Activated CD4-positive, alpha-beta T cell treated with anti-CD3 and anti-CD28 coated beads, Interleukin-2, amount 10 ng/mL, durations not matched to agents 7 days and 5 days (primary cell): ENCODE measurements at places on chromosomes 1 and 21. TPM values are rescaled to one million over a fixed set of nuclear protein-coding genes. Genes with fewer than 3 reads are reported as not detected.

DNA sequence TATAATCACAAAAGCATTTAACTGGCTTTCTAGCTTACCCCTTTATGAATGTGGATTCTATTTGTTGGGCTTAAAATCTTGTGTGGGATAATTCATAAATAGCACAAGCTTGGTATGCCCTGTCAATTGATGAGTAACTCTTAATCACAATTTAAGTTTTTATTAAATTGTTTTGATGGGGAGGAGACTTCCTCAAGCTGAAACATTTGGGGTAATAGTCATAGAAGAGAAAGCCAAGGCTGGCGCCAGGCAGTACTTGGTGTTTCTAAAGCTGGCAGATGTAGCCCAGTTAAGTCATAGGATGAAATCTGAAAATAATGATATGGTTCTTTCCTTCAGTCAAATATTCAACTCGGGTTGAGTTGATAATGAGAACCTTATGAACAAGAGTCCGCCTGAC lies 167.2 kb downstream of the FMN2 start:
- DNase-seq, result no peak

OR2M2 gene
- total RNA-seq, result not detected

DNA sequence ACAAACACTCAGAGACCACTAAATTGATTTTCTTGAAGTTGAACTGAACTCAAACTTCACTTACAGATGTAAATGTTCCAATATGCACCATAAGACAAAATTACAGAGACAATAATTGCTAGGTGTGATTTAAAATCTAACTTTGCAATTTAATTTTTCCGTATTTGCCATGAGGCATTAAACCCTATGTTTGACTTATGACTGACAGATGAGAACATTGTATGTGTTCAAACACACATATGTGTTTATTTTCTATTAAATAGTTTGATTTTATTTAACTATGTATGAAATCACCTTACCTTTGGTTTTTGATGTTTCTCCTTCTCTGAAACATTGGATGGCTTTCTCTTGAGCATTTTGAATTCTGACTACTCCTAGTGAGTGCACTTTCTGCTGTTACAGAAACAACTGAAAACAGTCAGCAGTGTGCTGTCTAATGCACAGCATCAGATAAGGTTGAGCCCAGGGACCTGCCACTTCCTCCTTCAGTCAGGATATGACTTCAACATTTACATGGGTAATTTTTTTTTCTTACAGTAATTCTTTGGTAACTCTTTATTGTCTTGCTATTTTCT lies at the start of gene SAMSN1:
Gene SAMSN1 (minus strand): TSS at position 410 of the 575 bp plus-strand sequence. CDS start 54 bp downstream, at position 356.
- peak; percentile 84 for DNase-seq

DNA sequence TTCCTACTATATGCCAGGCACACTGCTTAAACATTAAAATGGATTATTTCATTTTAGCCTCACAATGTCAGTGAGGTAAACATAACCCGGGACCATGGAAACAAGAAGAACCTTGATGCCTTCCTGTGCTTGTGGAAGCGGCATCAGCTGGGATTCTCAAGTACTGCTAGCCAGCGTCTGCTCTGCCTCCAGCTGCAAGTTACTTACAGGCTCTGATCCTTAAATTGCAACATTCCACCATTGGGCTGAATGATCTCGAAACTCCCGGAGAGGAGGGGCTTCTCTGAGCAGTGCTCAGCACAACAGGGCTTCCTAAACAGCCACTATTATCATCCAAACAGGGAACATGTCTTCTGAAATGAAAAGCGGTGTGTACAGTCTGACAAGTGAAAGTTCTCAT lies 6.7 kb upstream of the MAN1C1 start:
- DNase-seq, result no peak

- no peak for DNase-seq
These were observed 277.6 kb downstream of the PLPP3 start for GRCh38 chr1:56301791-56302190.

DNA sequence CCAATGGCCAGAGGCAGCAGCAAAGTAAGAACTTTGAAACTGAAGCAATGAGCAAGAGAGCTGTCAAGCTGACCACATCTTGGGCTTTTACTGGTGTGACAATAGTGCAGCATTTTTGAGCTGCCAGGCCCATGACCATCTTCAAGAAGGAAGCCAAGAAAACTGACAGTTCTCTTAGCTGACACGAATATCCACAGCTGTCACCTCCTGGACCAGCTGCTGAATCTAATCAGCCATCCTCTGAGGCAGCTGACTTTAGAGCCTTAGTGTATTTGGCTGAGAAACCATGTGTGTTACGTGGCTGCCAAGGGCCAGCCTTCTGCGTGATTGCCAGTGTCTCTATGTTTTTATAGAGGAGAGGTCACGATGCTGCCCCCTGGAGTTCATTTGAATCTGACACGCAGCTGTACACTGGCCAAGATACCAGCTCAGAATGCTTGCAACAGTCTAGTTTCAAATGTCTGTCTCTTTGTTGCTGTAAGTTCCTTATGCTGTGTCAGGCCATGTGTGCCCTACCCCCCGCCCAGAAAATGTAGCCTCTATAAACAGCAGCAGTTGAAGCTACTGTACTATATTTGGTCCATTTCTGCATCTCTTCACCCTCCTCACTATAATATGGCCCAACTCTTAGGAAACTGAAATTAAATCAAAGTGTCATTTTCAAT lies 39.7 kb downstream of the PALMD start:
- peak; percentile 51 for DNase-seq

EXTL1 gene
- not detected for total RNA-seq

PROK1 gene
- total RNA-seq, result not detected

- DNase-seq, result peak; percentile 60
These were observed 10.6 kb upstream of the GADD45A start for GRCh38 chr1:67674260-67675011.

DNA sequence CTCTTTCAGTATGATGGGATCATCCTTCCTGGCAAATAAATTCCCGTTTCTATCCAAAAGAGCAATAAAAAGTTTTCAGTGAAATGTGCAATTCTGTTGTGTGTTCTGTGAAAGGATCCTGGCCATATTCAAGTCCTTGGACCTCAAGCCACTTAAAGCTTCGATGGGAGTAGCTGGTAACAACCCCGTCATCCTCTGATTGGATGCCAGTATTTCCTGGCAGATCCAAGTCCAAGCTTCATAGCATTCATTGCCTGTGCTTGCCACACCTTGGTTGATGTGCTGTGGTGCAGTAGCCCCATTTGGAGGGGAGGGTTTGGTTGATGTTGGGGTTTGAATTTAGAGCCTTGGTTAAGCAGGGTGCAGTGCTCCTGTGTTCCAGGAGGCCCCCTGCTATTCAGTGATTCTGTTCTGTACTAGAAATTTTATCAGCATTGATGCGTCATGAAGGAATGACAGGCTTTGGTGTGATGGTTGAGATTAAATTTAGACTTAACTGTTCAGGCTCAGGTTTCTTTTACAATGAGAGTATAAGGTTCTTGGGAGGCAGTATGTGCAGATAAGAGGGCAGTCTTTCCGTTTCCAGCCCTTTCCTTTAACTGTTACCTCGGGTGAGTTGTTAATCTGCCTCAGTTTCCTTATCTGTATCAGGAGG lies 4.9 kb downstream of the RPL11 start:
- no peak for DNase-seq

ANKRD65 gene
- total RNA-seq, result not detected

- no peak for DNase-seq
These were observed 3.0 kb upstream of the NEK7 start for GRCh38 chr1:198153804-198154203.

GRCh38 chr1:115642168-115643072 lies 650 bp downstream of the VANGL1 start:
- peak; percentile 49 for DNase-seq

GRCh38 chr1:224180783-224181452 lies 2.1 kb upstream of the DEGS1 start:
- DNase-seq, result no peak

- DNase-seq, result no peak
These were observed 27.1 kb upstream of the LYST start for GRCh38 chr1:235893840-235894239.

DNA sequence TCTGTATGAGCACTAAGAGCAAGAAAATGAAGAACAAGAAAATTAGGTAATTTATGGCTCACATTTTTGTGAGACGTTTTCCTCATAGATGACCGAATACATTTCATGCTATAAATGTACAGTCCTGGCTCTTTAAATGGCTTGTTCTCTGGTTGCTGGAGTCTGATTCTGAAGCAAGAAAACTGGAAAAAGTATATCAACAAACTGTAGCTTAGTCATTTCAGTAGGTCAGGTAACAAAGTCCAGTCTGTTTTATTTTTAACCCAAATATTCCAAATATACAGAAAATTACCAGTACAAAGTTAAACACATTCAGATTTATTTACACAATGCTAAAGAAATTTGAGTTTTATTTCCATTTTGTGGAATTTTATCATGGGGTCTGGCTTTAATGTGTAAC lies 2.5 kb upstream of the MYBPHL start:
- DNase-seq, result no peak

GRCh38 chr21:41280115-41280919 lies 36.3 kb upstream of the FAM3B start:
- DNase-seq, result no peak

C1orf167 gene
- total RNA-seq, result not detected

GRCh38 chr1:177044390-177044789 lies 120.1 kb downstream of the ASTN1 start:
- no peak for DNase-seq

DNA sequence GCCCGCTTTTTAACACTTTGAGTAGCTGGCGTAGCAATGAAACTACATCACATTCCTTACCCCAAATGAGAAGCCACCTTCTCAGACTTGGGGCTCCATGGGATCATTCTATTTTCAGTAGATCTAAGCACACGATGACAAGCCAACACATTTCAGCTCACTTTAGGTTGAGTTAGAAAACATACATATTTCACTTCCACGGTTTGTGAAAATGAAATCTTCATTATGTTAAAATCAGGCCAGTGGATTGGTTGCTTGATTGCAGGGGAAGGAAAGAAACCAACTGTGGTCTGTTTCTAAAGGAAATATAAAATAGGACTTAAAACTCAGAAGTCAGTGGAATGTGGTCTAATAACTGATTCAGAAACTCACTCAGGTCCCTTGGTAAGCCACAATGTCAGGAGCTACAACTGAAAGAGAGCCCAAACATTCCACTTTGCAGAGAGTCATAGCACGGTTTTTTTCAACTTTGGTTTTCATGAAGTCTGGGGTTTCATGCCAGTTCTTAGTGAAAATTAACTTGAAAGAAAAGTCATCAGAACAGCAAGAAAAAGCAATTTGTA lies 82.3 kb upstream of the TIAM1 start:
- DNase-seq, result peak; percentile 19

DNA sequence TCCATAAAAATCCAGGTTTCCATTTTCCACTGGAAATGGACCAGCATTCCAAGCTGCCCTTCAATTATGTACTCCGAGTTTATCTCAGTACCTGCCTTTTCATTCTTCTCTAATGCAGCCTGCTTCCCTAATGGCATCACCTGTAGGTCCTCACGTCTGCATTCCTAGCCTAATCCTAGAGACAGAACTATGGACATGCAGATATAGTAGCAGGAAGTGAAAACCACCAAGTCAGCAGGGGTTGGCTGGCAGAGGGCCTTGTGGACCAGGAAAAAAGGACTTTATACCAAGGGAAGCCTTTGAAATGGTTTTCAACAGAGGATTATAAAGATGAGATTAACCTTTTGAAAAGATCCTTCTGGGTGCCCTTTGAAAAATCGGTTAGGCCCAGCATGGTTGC lies 135.7 kb upstream of the L1TD1 start:
- no peak for DNase-seq

ATP5PO gene
- total RNA-seq, result 201 TPM

HES3 gene
- total RNA-seq, result not detected

BTG3 gene
- 41.2 TPM for total RNA-seq

DNA sequence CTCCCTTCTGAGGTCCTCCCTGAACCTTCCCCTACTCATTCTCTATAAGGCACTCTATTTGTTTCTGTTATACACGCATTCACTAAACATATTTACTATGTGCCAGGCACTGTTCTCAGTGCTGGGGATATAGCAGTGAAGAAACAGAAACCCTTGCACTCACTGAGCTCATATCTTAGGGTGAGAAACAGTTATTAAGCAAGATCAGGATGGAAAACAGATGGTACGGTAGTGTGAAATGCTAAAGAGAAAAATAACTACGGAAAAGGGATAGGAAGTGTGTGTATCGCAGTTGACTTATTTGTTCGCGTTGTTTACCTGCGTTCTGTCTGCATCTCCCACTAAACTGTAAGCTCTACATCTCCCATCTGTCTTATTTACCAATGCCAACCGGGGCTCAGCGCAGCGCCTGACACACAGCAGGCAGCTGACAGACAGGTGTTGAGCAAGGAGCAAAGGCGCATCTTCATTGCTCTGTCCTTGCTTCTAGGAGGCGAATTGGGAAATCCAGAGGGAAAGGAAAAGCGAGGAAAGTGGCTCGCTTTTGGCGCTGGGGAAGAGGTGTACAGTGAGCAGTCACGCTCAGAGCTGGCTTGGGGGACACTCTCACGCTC lies 572 bp downstream of the CYB5RL start:
- DNase-seq, result no peak

GRCh38 chr1:96207936-96208335 lies 513.6 kb upstream of the PTBP2 start:
- DNase-seq, result no peak

BRINP2 gene
- not detected for total RNA-seq

GRCh38 chr1:82562448-82562847 lies 761.7 kb downstream of the ADGRL2 start:
- DNase-seq, result no peak

- no peak for DNase-seq
These were observed 53.6 kb downstream of the OLIG1 start for GRCh38 chr21:33123374-33124123.

- peak; percentile 13 for DNase-seq
These were observed 183.3 kb upstream of the TMEM51 start for GRCh38 chr1:14970115-14970798.

DNA sequence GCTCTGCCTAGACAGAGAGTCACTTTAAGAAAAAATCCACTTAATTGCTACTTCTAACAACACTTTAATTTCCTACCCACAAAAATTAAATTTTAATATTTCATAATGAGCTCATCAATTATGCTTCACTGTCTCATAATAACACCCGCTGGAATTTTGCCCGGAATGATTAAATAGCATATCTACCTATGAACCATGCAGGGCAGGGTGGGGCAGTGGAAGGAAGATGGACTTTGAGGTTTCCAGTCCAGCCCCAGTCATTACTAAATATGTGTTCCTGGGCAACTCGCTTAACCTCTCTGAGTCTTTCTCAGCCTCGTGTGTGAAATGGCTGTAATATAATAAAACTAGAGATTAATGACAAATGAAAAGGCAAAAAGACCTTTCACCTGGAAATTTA lies 32.8 kb upstream of the SLC45A1 start:
- no peak for DNase-seq

- DNase-seq, result peak; percentile 95
These were observed at the start of gene CITED4 for GRCh38 chr1:40862008-40862863. Gene CITED4 (minus strand): TSS chr1:40862363. CDS start chr1:40862127, 236 bp downstream.
